ENCODE measurements at places on chromosomes 11 and 22.

DNA sequence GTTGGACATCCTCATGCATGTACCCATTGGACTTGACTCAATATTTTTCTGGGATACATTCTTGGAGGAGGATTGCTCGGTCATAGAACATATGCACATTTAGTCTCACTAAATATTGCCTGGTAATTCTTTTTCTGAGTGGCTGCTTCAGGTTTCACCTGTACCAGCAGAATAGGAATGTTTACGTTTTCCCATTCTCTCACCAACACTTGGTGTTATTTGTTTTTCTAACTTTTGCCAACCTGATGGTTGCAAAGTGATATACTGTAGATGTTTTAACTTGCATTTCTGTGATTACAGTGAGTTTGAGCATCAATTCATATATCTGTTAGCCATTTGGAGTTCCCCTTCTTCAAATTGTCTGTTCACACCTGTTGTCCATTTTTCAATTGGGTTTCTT is 1.3 kb upstream of the MRGPRD start:
- DNase-seq = no peak

- DNase-seq = no peak
Observed at GRCh38 chr22:50338042-50338573, 5.0 kb upstream of the PPP6R2 start.

- DNase-seq = no peak
Observed at GRCh38 chr11:72700146-72700545, 25.9 kb upstream of the PDE2A start.

GRCh38 chr11:59923813-59924212 is 14.4 kb upstream of the OOSP1 start:
- DNase-seq = no peak

- DNase-seq = no peak
Observed at GRCh38 chr11:41457216-41458014, 2.0 kb downstream of the LRRC4C start.

GRCh38 chr11:36030731-36031281 is 86.9 kb downstream of the LDLRAD3 start:
- DNase-seq = no peak
